ENCODE measurements at places on chromosomes 2 and 18.

DNA sequence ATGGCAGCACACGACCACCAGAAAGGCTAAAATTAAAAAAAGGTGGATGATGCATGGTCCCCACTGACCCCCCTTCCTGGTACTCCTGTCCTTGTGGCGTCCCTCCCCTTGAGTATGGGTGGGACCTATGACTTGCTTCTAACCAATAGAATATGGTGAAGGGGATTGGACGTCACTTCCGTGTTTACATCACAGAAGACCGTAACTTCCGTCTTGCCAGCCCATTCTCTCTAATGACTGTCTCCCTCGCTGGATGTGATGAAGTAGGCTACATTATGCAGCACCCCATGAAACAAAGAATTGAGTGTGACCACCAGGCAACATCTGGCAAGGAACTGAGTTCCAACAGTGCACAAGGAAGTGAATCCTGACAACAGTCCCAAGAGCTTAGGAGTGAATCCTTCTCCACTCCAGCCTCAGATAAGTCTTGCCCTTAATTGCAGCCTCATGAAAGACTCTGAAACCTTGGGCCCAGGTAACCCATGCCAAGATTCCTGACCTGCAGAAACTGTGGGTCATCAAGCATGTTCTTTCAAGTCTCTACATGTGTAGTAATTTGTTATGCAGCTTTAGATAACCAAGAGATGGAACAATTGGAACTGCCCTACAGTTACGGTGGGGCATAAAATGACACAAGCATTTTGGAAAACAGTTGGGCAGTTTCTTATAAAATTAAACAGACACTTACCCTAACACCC, 80.1 kb upstream of the NPAS2 start:
- DNase-seq, result no peak

DNA sequence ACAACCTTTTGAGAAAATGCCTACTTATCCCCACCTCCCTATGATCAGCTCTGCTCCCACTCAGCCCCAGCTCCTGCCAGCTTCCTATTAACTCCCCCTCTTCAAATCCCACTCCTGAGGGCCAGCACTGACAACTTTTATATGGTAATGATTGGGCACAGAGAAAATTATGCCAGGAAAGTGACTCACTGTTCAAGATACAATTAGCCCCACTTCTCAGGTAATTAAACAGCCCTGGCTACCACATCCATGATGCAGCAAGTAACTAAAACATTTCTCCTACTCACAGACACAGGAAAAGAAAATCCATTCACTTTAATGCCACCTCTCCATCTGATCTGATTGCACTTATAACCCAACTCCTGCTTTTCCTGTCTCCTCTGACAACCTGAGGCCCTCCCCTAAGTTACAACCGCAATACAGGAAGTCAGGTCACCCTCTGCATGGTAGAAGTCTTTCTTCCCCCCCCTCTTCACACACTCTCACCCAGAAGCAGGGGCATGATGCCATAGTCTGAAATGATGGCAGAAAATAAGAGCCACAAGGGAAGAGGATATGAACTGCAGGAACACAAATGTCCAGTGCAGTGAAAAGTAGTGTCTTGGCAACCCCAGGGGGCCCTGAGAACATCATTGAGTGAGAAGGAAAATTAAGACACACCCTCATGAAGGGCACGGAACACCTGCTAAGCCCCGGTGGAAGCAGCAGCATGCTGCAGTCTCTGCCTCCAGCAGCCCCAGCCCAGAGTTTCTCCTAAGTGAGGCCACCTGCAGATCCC, 54.4 kb downstream of the STK39 start:
- peak; percentile 66 for DNase-seq

DNA sequence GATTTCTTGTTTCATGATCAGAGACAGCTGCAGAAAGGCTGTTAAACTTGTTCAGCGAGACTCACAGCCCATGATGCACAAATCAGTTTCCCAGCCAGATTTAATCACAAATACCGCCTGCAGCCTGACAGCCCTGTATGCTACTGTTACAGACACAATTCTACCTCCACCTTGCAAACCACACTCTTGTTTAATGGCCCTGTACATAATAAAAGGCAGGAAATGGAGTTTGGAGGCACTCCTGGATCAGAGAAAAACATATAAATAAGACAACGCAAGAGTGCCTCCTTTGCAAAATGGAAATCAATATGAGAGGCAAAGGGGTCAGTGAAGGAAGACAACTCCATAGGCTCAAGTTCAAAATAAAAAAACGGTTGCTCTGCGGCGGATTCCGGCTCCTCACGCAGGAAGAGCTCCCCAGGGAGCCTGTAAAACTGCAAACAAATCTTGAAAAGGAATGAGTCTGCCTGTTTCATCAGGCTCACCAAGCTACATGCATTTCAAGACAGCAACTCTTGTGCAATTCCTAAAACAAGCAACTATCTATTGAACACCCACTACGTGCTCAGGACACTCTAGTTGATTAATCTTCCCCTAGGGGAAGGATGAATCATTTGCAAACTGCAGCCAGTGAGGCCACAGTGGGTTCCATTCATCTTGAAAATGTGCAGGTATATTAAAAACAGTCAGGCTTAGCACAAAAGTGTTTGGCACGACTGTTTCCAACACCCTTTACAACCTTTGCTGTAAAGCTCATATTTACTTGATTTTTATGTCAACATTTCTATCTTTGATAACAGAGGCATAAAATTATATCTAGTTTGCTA, 37.5 kb downstream of the TBC1D8 start:
- no peak for DNase-seq

DNA sequence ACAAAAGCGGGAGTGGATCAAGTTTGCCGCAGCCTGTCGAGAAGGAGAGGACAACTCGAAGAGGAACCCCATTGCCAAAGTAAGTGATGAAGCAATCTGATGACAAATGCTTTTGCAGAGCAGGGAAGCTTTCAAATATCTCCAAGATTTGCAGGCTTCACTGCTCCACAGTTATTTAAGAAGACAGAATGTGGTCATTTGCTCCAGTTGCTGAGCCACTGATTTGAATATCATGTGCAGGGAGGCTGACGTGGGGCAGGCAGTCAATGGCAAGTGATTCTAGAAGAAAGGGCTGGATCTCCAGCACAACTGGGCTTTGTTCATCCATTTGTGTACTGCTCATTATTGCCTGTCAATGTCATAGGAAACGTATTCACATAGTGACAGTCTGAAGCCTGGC, 10.2 kb downstream of the DSG4 start:
- no peak for DNase-seq

DNA sequence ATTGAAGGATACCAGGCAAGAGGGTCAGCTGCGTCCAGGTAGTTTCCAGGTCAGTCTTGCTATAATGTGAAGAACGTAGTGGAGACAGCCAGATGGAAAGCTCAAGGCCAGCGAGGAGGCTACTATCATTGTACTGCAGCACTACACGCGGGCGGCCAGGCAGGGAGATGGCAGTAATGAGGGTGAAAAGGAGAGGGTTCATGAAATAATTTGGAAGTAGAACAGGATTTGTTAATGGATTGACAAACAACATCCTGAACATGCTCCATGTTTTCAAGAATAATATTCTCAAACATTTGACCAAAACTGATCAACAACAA, 17.1 kb downstream of the SPIRE1 start:
- DNase-seq, result no peak

GRCh38 chr2:17933256-17933655, 54.8 kb downstream of the KCNS3 start:
- no peak for DNase-seq

GRCh38 chr18:59159986-59160385, 20.3 kb downstream of the SEC11C start:
- DNase-seq, result no peak

DNA sequence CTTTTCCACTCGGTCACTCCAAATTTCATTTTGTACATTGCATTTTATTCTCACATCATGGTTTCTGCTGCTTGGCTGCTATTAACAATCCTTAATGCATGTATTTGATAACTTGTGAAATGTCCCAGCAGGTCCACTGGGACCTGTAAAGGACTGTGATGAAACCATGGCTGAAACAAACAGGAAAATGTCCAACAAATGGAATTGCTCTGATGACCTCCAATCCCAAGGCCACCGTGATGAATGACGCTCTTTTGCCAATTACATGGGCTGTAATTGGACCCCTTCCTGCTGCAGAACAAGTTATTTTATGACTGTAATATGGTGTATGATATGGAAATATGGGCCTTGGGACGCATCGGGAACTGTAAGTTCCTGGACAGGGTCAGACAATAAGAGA, 224.2 kb upstream of the CXCR4 start:
- peak; percentile 13 for DNase-seq

DNA sequence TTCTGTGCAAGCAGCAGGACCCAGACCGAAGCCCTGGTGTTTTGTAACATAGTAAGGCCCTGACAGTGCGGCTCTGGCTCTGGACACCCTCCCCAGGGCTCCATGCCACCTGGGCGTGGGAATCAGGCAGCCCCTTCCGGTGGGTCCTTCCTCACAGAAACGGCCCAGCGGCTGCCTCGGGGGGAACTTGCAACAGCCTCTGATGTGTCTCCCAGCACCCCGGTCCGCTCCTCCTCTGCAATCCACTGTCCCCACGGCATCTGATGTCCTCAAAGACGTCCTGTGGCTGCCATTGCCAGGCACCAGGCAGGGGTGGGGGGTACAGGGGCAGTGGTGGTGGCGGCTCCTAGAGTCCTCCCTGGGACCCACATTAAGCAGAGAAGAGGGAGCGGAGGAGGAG, 58.8 kb downstream of the CENPO start:
- DNase-seq, result no peak

GRCh38 chr18:75066936-75067335, 142.0 kb downstream of the PTGR3 start:
- no peak for DNase-seq

DNA sequence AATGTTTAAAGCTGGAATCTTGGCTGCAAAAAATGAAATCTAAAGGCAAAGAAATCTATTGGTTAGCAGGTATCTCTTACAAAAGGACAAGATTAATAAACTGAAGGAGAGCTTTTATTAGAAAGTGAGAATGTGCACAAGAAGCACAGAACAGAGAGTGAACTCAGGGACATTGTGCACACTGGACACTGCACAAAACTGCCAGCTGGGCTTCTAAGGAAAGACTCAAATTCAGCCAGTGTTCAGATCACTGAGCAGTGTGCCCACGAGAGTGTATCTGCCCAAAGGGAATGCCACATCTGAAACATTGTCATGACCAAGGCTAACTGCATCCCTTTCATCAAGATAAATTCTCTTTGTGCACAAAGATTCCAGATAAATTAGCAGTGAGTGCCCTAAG, 129.7 kb upstream of the KCNH7 start:
- no peak for DNase-seq

GRCh38 chr2:219851801-219852481, 224.5 kb downstream of the SLC4A3 start:
- no peak for DNase-seq

GRCh38 chr2:232970051-232970450, 43.0 kb downstream of the NGEF start:
- no peak for DNase-seq

GRCh38 chr2:86566821-86567190, 3.6 kb upstream of the CHMP3 start:
- DNase-seq, result no peak

DNA sequence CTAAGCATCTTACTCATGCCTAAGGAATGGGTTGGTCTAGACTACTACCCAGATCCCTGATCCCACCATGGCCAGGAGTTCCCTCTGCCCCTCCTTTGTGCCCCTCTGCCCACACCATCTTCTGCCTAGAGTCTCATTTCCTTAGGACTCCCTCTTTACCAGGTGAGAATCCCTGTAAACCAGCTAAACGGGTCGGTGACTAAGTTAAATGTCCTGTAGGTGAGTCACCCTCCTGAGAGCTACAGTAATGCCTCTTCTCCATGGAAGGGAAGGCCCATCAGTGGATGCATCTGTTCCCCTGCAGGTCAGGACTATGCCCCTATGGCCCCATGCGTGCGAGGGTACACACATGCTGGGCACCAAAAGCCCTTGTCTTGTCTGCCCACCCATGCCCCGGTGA, 25.4 kb downstream of the PTGR3 start:
- no peak for DNase-seq

GRCh38 chr2:127188797-127189196, 31.3 kb downstream of the CYP27C1 start:
- no peak for DNase-seq

- DNase-seq, result no peak
These were observed 28.0 kb upstream of the SMIM21 start for GRCh38 chr18:75455249-75456198.

- no peak for DNase-seq
These were observed 620 bp upstream of the SLC9A2 start for GRCh38 chr2:102618452-102619413.

DNA sequence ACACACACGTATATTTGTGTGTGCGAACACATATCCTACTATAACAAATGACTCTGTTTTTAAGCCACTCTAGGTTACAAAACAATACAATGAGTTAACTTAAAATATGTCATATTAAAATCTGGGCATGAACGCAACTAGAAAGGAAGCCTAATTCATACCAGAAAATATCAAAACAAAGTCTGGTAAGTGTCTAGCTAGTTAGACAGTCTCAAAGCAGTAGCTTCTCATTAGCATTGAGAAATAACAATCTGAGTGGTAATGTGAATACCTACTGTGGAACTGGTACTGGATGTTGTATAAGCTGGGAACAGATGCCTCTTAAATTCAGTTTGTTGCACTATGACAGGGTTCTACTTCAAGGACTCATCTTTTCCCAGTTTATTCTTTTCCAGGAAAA, 32.5 kb upstream of the WIPF1 start:
- no peak for DNase-seq

DNA sequence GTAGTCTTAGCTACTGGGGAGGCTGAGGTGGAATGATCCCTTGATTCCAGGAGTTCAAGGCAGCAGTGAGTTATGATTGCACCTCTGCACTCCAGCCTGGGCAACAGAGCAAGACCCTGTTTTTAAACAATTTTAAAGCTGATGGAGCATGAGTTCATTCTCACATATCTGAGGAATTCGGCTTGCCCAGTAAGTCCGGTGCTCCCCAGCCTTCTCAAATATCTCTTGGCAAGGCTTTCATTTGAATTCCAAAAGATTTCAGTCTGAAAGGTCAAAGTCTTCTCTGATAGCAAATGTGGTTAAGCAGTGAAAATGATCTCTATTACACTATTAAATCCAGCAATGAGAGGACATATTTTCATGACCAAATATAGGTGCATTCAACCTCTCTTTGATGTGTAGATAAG, 27.9 kb downstream of the PIEZO2 start:
- DNase-seq, result no peak

- DNase-seq, result no peak
These were observed 288.7 kb downstream of the LPIN1 start for GRCh38 chr2:12035029-12035720.
